ENCODE measurements at places on chromosomes 3 and 15.

DNA sequence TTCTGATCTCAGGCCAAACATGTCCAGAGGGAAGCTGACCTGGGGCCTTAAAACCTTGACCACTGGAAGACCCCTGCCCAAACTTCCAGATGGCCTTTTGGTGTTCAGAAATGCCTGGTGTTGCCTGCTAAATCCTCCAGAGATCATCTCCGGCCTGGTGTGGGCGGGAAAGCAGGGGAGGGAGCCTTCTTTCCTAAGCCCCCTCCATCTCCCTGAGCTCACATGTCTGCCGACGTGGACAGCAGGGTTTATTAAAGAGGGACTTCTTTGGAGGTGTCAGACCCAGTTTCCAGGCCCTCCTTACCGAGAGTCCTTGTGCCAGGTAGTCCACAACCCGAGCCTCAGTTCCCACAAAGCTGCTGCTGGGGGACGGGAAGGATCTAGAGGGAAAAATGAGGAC is 55.9 kb upstream of the SLC6A1 start:
- DNase-seq = no peak

- no peak for DNase-seq
Observed at GRCh38 chr3:178260887-178261565, 275.2 kb upstream of the KCNMB2 start.

GRCh38 chr3:62098646-62099365 is 274.5 kb downstream of the FEZF2 start:
- DNase-seq = no peak

DNA sequence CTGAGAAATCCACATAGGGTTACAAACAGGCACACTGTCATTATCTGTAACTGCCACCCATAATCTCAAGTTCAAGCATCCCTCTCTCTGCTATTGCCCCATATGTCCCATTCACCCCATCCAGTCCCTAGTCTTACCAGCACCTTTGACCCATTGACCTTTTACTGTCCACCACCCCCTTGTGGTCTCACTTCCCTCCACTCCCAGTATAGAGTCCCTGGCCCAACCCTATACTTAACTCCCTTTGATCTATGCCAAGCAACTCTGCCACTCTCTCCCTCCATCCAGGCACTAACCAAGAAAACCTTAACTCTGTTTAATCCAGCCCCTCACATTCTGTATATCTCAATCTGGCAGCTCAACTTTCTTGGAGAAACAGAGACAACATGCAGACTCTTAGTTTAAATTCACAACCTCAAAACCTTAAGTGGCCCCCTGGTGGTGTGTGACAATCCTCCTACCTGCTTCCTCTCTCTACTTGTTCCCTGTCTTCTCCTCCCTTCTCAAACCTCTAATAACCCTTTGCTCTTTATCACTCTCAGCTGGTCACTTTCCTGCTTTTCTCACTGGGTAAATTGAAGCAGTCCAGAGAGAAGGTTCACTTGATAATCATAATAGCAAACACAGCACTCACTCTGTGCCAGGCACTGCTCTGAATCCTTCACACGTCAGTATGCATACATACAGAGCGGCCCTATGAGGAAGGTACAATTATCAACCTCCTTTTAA is 162.7 kb downstream of the STT3B start:
- no peak for DNase-seq

- no peak for DNase-seq
Observed at GRCh38 chr15:68042156-68042854, 11.8 kb upstream of the PIAS1 start.

DNA sequence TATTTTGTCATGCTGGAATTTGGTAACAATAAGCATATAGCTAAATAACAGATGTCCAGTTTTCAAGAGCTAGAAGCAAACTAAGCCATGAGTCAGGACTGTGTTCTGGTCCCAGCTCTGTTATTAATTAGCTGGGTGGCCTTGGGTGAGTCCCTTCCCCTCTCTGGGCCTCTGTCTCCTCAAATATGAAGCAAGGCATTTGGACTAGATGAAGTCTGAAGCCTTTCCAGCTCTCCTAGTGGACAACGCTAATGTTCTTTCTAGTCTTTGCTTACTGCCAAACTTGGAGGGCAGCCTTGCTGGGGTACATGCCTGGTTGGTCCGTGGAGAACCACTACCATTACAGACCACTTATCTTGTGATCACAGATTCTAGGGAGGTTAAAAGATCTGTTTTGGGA is 127.6 kb downstream of the DUT start:
- DNase-seq = no peak

GRCh38 chr15:40275523-40275922 is 7.3 kb downstream of the ANKRD63 start:
- DNase-seq = no peak

DNA sequence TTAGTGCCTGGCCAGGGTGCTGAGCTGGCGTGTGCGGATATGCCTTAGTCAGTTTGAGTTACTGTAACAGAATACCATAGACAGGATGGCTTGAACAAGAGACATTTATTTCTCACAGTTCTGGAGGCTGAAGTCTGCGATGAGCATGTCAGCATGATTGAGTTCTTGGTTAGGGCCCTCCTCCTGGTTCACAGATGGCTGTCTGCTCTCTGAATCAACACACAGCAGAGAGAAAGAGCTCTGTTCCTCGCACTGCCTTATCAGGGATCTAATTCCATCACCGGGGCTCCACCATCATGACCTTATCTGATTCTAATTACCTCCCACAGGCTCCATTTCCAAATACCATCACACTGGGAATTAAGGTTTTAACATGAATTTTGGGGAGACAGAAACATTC is 386.6 kb upstream of the DPH6 start:
- no peak for DNase-seq

DNA sequence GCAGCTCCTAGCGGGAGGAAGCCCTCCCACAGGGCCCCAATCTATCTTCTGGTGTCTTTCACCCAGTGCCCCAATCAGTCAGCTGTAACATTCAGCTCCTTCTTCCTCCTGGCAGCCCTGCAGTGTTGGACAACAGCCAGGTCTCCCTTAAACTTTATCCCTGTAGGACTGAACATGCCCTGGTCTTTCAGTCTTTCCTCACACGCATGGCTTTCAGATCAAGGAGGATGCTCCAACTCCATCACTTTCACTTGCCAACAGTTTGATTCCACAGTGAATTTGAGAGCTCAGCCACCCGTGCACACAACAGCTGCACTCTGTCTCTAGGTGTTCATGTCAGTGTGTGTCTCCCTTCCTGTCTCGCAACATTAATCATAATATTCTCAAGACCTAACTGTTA is 28.5 kb upstream of the LRRC34 start:
- no peak for DNase-seq

DNA sequence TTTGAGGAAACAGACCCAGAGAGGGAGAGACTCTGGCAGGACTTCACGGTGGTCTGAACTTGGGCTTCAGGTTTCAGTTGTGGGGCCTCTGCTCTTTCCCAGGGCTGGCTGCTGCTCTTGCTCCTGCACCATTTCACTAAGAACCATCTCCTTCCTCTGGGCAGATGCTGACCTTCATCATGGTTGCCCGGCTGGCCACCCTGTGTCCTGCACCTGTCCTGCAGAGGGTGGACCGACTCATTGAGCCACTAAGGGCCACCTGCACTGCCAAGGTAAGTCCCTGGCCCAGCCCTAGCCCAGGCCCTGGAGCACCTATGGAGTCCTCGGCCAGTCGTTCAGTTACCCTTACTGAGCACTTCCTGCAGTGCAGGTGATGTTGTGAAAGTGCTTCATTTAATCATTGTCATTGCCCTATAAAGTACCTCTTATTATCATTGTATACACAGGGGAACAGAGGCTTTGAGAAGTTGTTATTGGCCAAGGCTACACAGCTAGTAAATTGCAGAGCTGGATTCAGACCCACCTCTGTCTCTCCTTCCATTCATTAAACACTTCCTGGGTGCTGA is 10.0 kb downstream of the RPL32 start:
- DNase-seq = no peak

DNA sequence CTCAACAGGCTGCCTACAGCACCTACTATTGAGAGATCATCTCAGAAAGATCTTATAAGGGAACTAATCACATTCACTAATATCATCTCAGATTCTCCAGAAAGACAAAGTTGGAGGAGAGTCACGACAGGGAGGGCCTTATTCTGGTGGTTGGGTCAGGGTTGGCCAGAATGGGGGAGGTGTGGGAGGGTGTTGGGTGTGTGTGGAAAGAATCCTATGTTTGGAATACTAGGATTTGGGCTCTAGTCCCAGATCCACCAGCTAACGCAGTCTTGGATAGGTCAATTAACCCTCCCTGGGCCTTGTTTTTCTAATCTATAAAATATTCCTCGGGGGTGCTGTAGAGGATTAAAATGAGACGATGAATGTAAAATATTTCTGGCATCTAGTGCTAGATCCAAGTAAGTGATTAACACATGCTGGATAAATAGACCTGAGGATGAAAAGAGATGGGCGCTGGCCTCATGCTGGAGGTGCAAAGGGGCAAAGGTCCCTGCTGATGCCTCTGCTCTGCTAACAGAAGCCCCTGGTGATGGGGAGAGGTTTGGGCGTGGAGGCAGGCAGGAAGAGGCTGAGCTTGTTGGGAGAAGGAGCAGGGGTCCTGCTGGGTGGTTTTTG is 67.6 kb upstream of the ETV5 start:
- no peak for DNase-seq

- no peak for DNase-seq
Observed at GRCh38 chr3:53147903-53148400, 13.1 kb upstream of the PRKCD start.

- no peak for DNase-seq
Observed at GRCh38 chr15:45435124-45435903, 57.0 kb upstream of the GATM start.

GRCh38 chr3:124620600-124621063 is 109.6 kb upstream of the UMPS start:
- peak; percentile 12 for DNase-seq

- DNase-seq = no peak
Observed at GRCh38 chr3:34878488-34878887, 760.8 kb upstream of the ARPP21 start.

- DNase-seq = no peak
Observed at GRCh38 chr15:57596978-57597377, 5.3 kb downstream of the MYZAP start.

DNA sequence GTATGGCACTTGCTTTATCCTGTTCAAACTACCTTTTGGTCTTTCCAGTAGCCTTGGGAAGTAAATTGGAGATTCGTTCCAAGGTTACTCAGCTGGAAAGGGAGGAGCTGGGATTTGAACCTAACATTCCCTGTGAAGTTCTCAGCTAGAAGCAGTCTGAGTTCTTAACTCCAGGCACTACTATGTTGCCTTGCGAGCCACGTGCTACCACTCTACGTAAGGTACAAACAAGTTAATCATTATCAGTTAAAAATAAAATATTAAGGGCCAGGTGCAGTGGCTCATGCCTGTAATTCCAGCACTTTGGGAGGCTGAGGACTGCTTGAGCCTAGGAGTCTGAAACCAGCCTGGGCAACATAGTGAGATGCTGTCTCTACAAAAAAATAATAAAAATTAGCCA is 30.7 kb upstream of the CDCP1 start:
- DNase-seq = no peak

Data from A549 (cell line).